ENCODE measurements at places on chromosomes 6 and 20. TPM values are rescaled to one million over a fixed set of nuclear protein-coding genes. Genes with fewer than 3 reads are reported as not detected.

GRCh38 chr6:83442752-83443151, 11.9 kb upstream of the ME1 start:
- no peak overlapping the region for H3K4me3 ChIP-seq
- DNase-seq, result no peak
- H3K27me3 ChIP-seq, result no peaks in the 10 kb centered on the region
- no peaks in the 10 kb centered on the region for H3K4me1 ChIP-seq
- no peaks in the 10 kb centered on the region for H3K36me3 ChIP-seq
- no peak overlapping the region for H3K27ac ChIP-seq

FOXQ1 gene
- total RNA-seq, result 2.8 TPM

- H3K27ac ChIP-seq, result no peak overlapping the region
- no peak overlapping the region for H3K4me3 ChIP-seq
- H3K4me1 ChIP-seq, result no peaks in the 10 kb centered on the region
- no peaks in the 10 kb centered on the region for H3K36me3 ChIP-seq
These were observed 73.3 kb downstream of the CAP2 start for GRCh38 chr6:17466707-17467106.

DNA sequence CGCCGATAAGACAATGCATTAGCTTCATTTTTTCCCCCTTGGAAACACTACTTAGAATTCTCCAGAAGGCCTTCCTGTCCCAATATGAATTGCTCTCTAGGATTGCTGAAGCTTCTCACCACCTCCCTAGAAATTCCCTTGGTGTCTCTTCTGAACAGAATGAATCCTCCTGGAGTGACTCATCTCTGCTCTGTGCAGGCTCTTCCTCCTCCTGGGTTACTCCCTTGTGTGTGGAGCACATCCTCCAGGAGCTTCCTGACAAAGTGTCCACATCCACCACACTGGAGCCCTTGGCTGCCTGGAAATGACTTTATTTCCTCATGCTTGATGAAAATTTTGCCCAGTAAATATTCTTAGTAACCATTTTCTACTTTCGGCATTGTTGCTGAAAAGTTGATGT, 54.4 kb downstream of the DTNBP1 start:
- H3K36me3 ChIP-seq, result no peaks in the 10 kb centered on the region
- H3K4me3 ChIP-seq, result no peak overlapping the region
- no peak for DNase-seq

- H3K27me3 ChIP-seq, result no peaks in the 10 kb centered on the region
- H3K4me3 ChIP-seq, result peak overlapping the region; percentile 70
These were observed 639 bp upstream of the ZNF335 start for GRCh38 chr20:45972500-45973183.

OR12D1 gene
- not detected for total RNA-seq

- H3K4me3 ChIP-seq, result no peak overlapping the region
- DNase-seq, result no peak
- no peak overlapping the region for H3K27ac ChIP-seq
- H3K4me1 ChIP-seq, result peaks cover 6% of the 10 kb centered on the region
These were observed 489.5 kb downstream of the KIF16B start for GRCh38 chr20:16083639-16084280.

- no peak for DNase-seq
- H3K4me1 ChIP-seq, result no peaks in the 10 kb centered on the region
- H3K27me3 ChIP-seq, result no peaks in the 10 kb centered on the region
- H3K27ac ChIP-seq, result no peak overlapping the region
These were observed 83.1 kb upstream of the SLC24A3 start for GRCh38 chr20:19129306-19129705.

TBXT gene
- total RNA-seq, result not detected

DNA sequence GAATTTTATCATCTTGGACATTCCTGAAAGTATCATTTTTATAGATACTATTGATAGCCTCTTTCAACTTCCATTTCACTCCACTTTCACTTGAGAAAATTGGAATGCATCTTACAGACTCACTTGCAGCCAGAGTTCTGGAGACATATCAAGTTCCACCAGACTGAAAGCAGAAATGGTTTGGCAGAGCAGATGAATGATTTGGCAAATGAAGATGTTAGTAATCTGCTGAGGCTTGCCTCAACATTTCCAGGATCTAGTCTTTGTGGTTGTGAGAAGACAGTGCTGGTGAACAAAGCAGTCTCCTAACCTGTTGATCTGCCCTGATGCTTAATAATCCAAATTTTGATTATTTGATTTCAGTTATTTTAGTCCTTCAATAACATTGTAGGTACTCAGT, 202.6 kb downstream of the TRDN start:
- no peaks in the 10 kb centered on the region for H3K4me1 ChIP-seq
- no peak overlapping the region for H3K27ac ChIP-seq
- no peak for DNase-seq
- H3K27me3 ChIP-seq, result no peaks in the 10 kb centered on the region
- H3K4me3 ChIP-seq, result no peak overlapping the region

DNA sequence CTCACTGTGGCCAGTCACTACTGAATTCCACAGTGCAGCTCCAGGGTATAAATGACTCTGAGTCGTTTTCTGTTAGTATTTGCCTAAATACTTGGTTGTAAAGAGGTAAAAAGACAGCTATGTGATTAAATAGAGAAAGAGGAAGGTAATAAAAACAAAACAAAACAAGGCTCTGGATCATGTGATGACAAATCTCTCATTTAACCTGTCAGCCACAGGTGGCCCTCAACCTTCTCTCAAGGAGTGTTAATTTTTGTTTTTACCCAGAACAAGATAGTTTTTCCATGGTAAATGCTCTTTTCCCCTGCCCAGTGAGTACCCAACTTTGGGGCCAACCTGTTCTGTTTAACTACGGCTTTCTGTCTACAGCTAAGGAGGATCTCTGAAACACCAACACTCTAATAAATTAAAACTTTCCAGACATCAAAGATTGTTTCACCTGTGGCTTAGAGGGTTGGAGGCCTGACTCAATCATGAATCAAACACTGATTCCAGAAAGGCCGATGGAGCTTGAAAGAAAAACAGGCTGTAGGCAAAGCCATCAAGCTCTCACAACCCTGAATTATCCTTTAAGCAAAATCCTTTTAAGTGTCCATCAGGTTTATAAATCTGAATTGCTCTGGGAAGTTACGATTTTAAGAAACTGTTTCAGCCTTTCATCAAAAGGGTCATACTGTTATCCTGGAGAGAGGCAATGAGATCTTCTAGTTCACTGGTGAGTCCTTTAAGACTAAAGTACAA, 81.5 kb upstream of the BCLAF1 start:
- no peaks in the 10 kb centered on the region for H3K36me3 ChIP-seq
- no peaks in the 10 kb centered on the region for H3K27me3 ChIP-seq
- no peak for DNase-seq
- H3K4me3 ChIP-seq, result no peak overlapping the region
- H3K27ac ChIP-seq, result no peak overlapping the region

CST11 gene
- total RNA-seq, result not detected

RAET1G gene
- 0.73 TPM for total RNA-seq

- H3K36me3 ChIP-seq, result no peaks in the 10 kb centered on the region
- no peak overlapping the region for H3K4me3 ChIP-seq
- no peaks in the 10 kb centered on the region for H3K27me3 ChIP-seq
- H3K27ac ChIP-seq, result no peak overlapping the region
- DNase-seq, result peak; percentile 27
These were observed 420.9 kb upstream of the PLCB4 start for GRCh38 chr20:8647961-8648441.

LY6G6F gene
- not detected for total RNA-seq

RUNX2 gene
- 4.9 TPM for total RNA-seq

DNA sequence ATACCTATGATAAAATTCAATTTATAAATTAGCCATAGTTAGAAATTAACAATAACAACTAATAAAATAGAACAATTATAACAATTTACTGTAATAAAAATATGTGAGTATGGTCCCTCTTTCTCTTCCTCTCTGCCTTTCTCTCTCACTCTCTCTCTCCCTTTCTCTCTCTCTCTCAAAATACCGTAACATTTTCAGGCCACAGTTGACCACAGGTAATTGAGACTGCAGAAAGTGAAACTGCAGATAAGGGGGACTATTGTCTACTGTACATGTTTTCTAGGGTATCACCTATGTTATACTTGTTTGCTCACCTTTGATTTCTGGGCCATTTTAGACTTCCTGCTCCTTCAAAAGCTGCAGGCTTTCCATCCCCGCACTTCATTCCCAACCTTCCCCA, 46.8 kb downstream of the LY86 start:
- no peak overlapping the region for H3K4me3 ChIP-seq
- DNase-seq, result no peak
- H3K27me3 ChIP-seq, result no peaks in the 10 kb centered on the region
- no peaks in the 10 kb centered on the region for H3K4me1 ChIP-seq
- no peak overlapping the region for H3K27ac ChIP-seq

- no peaks in the 10 kb centered on the region for H3K4me1 ChIP-seq
- H3K27ac ChIP-seq, result no peak overlapping the region
- no peaks in the 10 kb centered on the region for H3K27me3 ChIP-seq
- H3K4me3 ChIP-seq, result no peak overlapping the region
- no peak for DNase-seq
These were observed 274.7 kb upstream of the ID4 start for GRCh38 chr6:19562468-19562867.

DNA sequence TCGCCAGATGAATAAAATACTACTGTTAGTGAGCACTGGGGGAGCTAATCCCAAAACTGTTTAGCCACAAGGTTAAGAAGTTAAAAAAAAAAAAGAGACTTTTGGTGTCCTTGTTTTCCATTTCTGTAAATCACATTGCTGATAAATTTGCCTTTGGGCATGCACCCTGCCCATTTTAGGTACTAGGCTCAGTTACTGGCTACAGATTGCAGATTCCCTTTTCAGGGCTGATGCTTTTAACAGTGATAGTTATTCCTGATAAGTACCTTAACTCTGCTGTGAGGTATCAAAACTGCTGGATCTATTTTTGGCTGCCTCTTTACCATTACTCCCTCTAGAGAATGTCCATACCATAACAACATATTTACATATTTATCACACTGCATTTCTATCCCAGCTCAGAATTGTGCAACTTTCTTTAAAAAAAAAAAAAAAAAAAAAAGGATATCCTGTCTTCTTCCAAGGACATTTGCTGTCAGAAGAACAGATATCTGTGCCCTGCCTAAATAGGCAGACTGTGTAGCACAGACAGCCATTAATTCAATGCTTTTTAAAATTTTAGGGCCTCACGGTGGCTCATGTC, 94.5 kb downstream of the SSR1 start:
- H3K27ac ChIP-seq, result peak overlapping the region; percentile 12
- no peaks in the 10 kb centered on the region for H3K27me3 ChIP-seq
- H3K4me3 ChIP-seq, result no peak overlapping the region
- no peaks in the 10 kb centered on the region for H3K36me3 ChIP-seq
- DNase-seq, result no peak

PCMTD2 gene
- 89.8 TPM for total RNA-seq

TAAR8 gene
- not detected for total RNA-seq

APOM gene
- 2.0 TPM for total RNA-seq
